ENCODE measurements at places on chromosomes 4 and X. TPM values are rescaled to one million over a fixed set of nuclear protein-coding genes. Genes with fewer than 3 reads are reported as not detected.

Gene RAB33A
- polyA plus RNA-seq, result 1.7 TPM

Gene CXorf38
- 11.5 TPM for polyA plus RNA-seq

DNA sequence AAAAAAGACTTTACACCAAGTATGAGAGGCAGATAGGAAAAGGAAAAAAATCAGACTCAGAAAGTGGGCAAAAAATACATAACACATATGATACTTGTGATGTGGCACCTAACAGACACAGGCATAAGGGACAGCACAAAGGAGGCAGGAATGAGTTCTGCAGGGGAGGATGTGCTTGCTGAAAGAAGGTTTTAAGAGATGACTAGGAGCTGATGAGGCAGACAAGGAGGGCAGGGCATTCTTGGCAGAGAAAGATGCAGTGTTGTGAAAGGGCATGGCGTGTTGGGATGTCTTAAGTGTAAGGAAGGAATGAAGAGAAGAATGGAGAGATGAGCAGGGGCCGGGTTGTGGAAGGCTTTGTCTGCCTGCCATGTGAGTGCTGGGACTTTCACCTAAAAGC is 49.7 kb upstream of the TMEM154 start:
- DNase-seq, result no peak

DNA sequence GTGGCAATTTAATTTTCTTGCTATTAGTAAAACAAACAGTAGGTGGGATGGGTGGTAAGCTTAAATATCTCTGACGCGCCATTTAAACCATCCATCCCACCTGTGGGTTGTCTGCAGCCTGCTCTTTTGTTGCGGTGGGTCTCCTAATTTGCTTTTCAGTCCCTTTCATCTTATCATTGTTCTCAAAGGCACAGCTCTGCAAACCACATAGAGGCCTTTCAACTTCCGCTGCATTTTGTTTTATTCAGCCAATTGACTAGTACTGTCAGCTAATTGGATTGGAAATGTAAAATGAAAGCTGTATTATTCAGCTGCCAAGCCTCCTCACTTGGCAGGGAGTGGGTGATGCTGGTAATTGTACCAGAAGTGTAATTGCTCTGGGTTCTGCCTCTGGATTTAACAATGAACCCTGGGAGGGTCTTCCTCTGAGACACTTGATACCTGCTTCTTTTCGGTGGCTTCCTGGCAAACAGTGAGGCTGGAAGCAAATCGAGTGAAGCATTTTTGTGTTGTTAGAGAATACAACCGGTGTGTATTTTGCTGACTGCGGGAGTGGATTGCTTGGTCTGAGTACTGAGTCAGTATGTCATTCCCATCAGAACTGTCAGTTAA is 165.6 kb downstream of the FRAS1 start:
- DNase-seq, result no peak

GRCh38 chr4:114368751-114369150 is 229.9 kb upstream of the UGT8 start:
- DNase-seq, result no peak

Data from large intestine (tissue), 12 donors.